Stimulated activated memory B cell treated with anti-CD40 and anti-IgM and Interleukin-4, amounts not matched to agents 10 μg/mL and 1 μg/mL and 100 μg/mL, for 72 hours (primary cell): ENCODE measurements at places on chromosomes 2 and 18.
A peak's percentile ranks its signal among the peaks of the same experiment; 100 is the strongest.

DNA sequence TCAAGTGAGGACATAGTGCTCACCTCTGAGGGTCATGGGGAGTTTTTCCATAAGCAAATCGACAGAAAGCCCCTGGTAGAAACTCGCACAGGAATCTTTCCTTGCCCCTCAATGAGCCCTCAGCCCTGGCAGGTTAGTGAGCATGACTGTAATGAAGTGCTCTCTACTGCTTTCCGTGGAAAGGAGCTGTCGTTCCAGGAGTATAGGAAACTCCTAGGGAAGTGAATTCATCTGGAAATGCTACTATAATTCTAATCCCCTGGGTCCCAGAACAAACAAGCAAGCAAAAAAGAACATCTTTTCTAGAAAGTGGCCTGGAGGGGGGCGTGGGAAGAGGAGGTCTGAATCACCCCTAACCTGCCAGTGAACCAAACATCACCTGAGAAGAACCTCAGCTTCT, 18.1 kb downstream of the BCL2L11 start:
- H3K27me3 ChIP-seq, result no peaks in the 10 kb centered on the region
- H3K27ac ChIP-seq, result no peak overlapping the region
- ATAC-seq, result no peak

DNA sequence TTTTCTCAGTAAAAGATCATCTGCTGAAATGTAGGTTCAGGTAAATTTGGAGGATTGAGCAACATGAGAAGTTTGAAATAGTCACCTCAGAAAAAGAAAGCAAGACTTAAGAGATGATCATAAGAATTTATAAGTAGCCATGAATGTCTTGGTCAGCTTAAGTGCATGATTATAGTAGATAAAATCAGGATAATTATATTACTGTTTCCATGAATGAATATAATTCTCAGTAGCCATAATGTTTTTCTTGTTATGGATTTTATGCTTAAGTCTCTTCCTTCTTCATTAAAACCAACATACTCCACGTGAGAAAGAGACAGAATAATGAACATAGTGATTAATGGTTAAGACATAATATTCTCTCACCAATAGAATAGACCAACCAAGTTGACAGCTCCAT, 223.7 kb downstream of the EXOC6B start:
- H3K27ac ChIP-seq, result no peak overlapping the region
- no peak for ATAC-seq
- no peak overlapping the region for H3K4me3 ChIP-seq
- no peaks in the 10 kb centered on the region for H3K27me3 ChIP-seq

DNA sequence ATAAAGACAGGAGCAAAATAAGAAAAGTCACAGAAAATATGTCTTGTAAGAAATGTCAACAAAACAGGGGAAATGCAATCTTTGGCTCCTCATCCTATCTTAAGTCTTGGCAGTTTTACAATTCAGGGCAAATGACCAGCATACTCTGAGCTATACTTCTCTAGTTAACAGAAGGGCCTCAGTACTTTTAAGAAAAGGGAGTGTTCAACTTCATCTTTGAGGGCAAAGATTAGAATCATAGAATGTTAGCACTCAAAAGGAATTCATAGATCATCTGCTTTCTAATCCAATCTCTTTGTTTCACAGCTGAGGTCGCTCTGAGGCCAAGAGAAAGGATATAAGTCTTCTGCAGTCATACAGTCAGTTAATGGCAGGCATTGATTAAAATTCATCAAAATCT, 174.0 kb upstream of the NT5C1B start:
- no peak for ATAC-seq

DNA sequence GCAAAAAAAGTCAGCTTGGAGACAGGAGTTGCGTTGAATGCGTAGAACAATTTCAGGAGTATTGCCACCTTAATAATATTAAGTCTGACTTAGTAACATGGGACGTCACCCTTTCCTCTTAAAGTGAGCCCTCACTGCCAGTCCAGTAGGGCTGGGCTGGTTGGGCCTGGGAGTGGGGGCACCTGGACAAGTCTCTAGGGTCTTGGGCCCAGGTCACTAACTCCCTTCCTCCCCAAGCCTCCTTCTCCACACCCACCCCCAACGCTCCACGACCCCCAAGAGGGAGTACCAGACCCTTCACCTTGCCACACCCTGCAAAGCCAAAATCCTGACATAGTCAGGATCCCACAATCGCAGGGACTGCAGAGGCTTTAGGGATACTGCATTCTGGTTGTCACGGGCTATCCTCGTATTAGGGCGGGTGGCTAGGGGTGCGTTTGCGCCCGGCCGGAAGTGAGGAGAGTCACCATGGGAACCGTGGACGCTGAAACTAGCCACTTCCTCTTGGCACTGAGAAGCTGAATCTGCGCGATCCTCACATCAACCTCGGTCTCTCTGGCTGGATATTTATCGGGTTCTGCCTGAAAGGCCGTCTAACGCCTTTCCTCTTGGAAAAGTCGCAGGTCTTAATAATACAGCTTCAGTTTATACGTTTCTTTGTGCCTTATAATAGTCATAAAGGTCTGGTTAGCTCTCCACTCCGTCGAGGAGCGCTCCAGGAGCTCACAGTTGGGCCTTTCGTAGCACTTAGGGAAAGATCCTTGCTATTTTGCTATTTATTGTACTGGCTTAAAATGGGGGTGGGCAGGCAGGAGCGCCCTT, 10.3 kb upstream of the CXXC1 start:
- peaks cover 22% of the 10 kb centered on the region for H3K4me1 ChIP-seq
- ATAC-seq, result peak; percentile 99
- peak overlapping the region; percentile 53 for H3K27ac ChIP-seq
- H3K36me3 ChIP-seq, result no peaks in the 10 kb centered on the region
- H3K27me3 ChIP-seq, result peaks cover 10% of the 10 kb centered on the region

GRCh38 chr2:238346544-238346943, 26.2 kb downstream of the TRAF3IP1 start:
- H3K27me3 ChIP-seq, result no peaks in the 10 kb centered on the region
- H3K4me3 ChIP-seq, result no peak overlapping the region
- peaks cover 10% of the 10 kb centered on the region for H3K4me1 ChIP-seq
- peaks cover 14% of the 10 kb centered on the region for H3K36me3 ChIP-seq
- H3K27ac ChIP-seq, result no peak overlapping the region

- H3K4me1 ChIP-seq, result no peaks in the 10 kb centered on the region
- H3K4me3 ChIP-seq, result no peak overlapping the region
- ATAC-seq, result no peak
- no peaks in the 10 kb centered on the region for H3K27me3 ChIP-seq
These were observed 627.7 kb upstream of the CDH2 start for GRCh38 chr18:28804512-28805202.
